ENCODE measurements at places on chromosomes 7 and 10. TPM values are rescaled to one million over a fixed set of nuclear protein-coding genes. Genes with fewer than 3 reads are reported as not detected.

GNG11 gene
- 16.4 TPM for total RNA-seq

CLEC2L gene
- not detected for total RNA-seq

LRIT1 gene
- not detected for total RNA-seq

PIK3CG gene
- not detected for total RNA-seq

CXCL12 gene
- 4.7 TPM for total RNA-seq

PAPOLB gene
- total RNA-seq, result under 0.01 TPM

SPDYE6 gene
- total RNA-seq, result not detected

METTL27 gene
- 10.8 TPM for total RNA-seq

CDH23 gene
- 0.13 TPM for total RNA-seq

ADAM12 gene
- total RNA-seq, result 18.6 TPM

Measured in mesangial cell (primary cell).